ENCODE measurements at places on chromosomes 3 and 15.
A peak's percentile ranks its signal among the peaks of the same experiment; 100 is the strongest.

DNA sequence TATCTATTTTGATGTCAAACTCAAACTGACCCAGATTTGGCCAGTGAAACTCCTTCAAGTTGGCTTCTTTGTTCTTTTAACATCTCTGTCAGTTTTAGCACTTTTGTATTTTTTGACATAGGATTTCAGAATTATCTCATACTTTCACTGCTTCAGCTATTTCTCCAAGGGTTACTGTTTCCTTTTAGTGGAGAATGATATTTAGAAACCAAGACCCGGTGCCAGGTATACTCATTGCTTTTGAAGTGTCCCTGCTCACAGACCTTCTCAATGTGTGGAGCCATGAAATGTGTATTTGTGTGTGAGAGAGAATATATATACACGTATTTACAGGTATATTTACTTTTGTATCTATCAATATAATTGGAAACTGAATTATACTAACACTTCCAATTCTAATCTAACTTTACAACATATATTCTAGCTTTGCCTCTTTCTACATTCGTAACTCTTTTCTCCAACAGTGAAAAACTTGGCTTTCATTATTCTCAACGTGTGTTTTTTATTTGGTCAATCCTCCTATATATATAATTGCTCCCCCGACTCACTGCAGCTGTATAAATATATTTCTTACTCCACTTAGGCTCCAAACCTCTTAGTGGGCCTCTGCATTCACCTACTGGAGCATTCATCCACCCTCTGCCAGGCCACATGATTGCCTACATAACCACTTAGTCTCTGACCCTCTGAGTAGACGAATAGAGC is 54.0 kb downstream of the OTOL1 start:
- no peak for DNase-seq

- DNase-seq, result no peak
Observed at GRCh38 chr3:152365766-152366593, 97.3 kb downstream of the MBNL1 start.

DNA sequence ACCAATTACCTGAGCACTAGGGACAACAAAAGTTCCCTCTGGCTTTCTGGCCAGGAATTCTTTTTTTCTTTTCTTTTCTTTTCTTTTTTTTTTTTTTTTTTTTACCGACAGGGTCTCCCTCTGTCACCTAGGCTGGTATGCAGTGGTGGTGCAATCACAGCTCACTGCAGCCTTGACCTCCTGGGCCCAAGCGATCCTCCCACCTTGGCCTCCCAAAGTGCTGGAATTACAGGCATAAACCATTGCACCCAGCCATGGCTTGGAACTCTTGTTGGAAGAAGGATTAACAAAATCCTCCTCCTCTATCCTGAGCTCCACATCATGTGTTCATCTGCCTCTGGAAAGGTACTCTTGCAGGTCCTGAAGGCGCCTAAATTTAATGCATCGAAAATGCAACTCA is 2.9 kb upstream of the LTF start:
- no peak for DNase-seq

DNA sequence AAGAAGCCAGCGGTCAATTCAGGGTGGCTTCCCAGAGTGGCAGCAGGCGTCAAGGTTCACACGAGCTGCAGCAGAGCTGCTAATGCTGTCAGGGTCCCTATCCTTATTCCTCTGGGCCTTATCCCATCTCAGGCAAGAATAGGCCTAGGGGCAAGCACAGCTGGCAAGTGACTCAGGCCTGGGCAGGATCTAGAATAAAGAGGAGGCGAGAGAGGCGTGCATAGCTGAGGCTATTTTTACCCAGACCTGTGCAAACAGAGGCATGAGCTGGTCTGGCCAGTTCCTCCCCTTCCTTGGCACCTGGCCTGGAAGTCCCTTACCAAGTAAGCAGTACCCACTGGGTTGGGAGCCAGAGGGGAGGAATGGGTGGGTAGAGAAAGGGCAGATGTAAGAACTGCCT is 12.2 kb upstream of the VIPR1 start:
- no peak for DNase-seq

DNA sequence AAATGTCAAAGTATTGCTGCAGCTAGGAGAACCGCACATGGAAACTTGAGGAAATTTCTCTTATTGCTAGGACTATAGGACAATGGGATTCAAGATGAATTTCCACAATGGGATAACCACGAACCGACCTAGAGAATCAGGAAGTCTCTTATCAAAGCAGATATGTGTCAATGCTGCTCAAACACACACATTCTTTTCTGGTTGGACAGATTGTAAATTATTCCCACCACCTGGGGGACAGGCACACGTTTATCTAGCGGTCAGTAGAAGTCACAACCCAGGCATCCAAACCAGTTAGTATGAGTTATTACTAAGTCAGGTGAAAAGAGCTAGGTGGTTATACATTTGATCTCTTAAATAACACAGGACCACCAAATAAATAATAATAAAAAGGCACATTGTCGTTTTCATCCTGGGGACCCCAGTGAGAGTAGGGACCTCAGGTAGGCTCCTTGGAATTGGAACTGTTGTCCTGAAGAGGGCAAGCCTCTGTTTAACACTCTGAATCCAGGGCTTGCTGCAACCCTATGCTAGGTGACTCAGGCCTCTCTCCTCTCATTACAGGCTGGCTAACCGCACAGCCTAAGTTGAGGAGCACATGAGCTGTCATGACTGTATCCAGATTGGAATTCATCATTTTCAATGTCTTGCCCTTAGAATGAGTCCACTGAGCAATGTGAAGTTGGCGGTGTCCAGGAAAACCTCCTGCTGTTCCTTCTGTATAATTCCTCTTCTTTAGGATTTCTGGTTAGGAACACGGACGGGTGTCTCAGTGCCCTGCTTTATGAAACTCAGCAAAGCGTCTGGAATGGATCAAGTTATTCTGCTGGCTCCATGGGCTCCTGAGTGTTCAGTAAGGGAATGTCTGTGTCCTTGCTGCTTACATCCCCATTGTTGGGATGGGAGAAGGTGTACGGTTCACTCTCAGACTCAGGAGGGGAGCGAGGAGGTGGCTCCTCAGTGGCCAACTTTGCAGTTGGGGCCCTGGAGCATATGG is 59.0 kb downstream of the CLEC3B start:
- DNase-seq, result no peak

DNA sequence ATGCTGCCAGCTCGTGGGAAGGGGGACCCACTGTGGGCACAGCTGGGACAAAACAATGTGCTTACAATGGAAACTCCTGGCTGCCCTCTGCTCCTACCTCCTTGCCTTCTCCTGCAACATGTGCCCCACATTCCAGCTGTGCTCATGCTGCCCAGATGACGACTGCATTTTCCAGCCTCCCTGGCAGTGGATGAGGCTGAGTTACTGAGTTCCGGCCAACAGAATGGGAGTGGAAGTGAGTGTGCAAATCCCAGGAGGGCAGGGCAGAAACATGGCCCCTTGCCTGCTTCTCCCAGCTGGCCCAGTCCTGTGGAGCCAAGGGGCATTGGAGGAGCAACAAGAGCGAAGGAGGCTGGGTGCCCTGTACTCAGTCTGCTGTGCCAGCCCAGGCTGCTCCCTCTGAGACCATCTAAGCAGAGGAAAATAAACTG is 17.1 kb downstream of the KLF15 start:
- DNase-seq, result no peak

DNA sequence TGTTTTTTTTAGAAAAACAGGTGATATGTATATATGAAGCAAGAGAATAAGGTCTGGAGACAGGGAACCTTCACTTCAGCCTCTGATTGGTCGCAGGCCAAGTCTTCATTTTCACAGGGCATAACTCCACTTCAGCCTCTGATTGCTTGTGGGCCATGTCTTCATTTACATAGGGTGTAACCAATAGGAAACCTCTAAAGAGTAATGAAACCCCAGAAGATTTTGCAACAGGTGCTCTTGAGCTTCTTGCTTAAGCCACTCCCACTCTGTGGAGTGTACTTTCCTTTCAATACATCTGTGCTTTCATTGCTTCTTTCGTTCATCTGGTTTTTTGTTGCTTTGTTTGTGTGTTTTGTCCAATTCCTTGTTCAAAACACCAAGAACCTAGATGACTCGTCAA is 22.6 kb upstream of the SCG3 start:
- DNase-seq, result no peak

DNA sequence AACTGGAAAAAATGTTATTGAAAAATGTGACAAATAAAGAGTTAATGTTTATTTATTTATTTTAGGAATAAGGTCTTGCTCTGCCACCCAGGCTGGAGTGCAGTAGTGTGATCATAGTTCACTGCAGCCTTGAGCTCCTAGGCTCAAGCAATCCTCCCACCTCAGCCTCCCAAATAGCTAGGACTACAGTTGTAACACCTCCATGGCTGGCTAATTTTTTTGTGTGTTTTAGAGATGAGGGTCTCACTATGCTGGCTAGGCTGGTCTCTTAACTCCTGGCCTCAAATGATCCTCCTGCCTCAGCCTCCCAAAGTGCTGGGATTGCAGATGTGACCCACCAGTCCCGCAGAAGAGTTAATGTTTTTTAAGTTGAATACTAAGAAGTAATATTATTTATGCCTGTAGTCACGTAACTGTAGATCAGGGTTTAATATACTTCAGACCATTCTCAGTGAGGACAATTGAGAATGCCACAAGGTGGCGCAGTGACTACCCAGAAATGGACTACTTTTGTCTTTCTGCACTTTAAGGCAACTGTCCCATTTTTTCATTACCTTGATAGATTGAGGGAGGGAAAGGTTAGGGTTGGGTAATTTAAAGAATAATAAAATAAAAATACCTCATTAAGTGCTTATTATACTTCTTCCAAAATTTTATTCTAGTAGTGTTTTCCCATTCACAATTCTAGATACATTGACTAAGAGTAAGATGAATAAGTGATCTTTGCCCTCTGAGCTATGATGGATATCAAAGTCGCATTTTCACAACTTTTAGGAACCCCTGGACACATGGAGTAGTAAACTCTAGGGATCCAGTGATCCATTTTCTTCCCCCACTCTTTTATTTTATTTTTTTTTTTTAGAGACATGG is 6.0 kb downstream of the MUC13 start:
- DNase-seq, result peak; percentile 38

- DNase-seq, result no peak
Observed at GRCh38 chr3:106862067-106862466, 515.2 kb upstream of the CCDC54 start.

DNA sequence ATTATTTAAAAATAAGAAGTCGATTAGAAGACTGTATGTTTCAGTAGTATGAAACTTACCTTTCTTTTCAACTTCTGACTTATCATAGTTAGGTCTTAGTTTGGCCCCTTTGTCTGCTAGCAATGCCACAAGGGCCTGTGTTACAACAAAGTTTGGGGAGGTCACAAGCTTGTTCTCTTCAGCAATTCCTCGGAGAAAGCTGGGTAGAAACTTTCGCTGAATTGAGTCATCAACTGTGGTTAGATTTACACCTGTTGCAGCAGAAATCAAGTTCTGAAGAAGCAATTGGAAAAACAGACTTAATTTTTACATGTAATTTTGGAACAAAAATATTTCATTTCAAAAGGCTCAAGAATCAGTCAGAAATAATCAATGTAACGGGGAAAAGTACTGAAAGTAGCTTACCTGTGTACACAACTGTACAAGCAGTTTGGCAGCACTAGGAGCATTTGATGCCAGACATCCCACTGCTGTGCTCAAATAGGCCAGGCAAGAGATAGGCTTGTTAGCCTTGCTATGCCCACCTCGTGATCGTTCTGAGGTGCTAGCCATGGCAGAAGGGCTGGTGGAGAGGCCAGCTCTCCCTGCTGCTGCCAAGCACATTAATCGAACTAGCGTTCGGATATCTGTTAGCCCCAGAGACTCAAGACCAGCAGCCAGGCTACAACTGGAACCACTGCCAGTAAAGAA is 58.6 kb downstream of the FBXL22 start:
- no peak for DNase-seq

DNA sequence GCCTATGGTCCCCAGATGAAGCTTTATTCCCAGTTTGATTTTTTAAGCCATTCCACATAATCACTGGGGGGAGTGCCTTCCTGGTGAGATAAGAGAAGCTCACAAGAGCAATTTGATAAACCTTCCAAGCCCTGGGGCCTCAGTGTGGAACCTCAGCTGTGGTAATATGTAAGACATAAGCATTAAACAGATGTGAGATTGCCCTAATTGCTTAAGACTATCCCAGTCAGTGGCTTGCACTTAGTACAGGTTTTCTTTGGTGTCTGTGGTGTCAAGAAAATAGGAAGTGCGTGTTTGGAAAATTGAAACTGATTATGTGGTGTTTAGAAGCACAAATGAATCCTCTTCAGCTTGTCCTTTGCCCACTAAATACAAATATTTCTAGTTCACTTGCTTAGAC is 54.3 kb downstream of the LRRN1 start:
- no peak for DNase-seq

DNA sequence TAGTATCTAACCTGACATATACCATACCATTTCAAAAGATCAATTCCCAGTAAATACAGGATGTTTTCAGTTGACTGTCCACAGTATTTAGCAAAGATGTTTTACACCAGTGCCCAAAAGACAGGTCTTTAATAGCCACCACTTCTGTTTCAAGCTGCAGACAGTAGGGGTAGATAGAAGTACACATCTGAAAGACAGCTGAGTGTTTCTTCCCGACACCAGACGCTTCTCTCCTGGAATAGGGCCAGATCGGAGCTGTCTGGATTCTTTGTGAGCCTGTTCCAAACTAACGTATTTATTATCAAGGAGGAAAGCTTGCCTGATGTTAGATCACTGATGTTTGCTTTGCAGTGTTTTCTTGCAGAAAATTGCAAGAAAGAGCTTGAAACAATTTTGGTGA is 136.1 kb upstream of the RBMS3 start:
- no peak for DNase-seq

- no peak for DNase-seq
Observed at GRCh38 chr15:26971271-26972018, 464 bp downstream of the GABRG3 start.

- no peak for DNase-seq
Observed at GRCh38 chr15:79919749-79920511, 23.1 kb upstream of the MTHFS start.

DNA sequence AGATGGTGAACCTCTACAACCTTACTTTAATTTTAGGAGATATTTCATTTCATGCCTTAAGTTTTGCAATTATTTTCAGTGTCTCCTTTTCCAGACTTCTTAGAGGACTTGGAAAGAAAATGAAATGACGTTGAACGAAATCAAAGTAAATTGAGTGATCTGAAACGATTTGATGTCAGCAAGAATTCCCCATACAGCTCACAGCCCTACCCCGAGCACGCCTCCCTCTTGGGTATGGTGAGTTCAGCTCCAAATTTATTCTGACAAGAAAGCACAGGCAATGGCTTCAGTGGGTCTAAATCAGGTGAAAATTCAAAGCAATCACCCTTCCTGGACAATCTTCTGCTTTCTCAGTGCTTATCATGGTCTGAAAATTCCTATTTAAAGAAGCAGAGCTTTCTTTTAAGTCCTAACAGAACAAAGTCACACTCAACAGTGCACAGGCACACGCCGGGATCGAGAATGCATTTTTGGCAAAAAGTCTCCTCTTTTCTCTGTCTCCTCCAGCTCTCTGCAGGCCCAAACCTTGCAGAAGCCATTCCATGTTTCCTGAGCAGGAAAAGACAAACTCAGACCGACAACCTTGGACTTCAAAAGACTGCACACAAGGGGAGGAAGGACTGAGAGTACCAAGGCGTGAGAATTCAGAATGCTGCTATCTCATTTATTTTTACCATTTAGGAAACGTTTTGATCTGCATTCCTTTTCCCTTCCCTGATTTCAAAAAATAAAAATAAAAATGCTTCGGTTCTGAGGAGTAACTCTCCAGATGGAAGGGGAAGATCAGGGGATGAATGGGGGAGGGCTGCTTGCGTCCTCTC is 72.0 kb downstream of the CCNL1 start:
- no peak for DNase-seq

- peak; percentile 62 for DNase-seq
Observed at GRCh38 chr3:108406661-108407206, 103.7 kb downstream of the MYH15 start.
